ENCODE measurements at places on chromosomes 1 and 21.

DNA sequence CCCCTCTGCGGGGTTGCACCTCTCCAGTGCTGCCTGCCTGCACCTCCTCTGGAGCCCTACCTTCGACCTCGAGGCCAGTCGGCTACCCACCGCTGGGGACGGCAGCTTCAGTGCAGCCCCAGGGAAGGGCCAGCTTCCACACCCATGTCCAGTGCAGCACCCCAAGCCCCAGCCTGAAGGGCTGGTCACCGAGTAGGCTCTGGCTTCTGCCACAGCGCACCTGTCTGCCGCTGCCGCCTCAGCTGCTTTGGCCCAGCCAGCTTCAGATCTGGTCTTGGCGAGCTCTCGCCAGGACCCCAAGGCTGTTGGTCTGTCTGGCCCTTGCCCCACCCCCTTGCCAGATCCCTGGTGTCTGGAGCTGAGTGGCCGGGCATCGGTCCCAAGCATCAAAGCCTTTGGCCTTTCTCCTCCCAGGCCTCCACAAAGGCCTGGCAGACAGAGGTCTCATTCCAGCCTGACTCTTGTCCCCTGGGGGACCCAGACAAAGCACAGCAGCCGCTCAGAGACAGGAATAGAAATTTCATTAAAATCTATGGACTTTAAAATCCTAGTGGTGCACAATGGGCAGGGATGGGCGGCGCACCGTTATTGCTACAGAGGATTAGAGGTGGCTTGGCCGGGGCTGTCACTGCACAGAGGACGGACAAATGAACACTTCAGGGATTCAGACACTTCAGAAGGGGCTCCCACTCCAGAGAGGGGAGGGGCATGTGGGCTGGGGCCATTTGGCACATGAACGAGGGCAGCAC is 4.8 kb downstream of the CCDC24 start:
- no peak for DNase-seq

- DNase-seq, result no peak
Measured at GRCh38 chr1:219716611-219717114, 103.8 kb upstream of the ZC3H11B start.

DNA sequence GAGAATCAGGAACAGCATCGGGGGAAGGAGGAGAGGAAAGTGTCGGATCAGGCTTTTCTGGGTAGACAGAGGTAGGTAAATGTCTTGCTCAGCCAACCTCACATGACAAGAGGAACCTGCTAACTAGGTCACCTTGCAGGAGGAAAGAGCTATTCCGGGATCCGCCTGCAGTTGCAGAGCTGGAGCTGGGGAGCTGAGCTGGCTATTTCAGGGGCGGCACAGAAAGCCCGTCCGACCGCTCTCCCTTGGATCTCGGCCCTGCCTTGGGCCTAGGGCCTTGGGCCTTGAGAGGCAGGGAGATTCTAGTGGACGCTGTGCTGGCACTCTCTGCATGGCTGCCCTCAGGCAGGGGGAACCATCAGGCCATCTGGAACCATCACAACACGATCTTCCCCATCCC is 56.5 kb upstream of the CTPS1 start:
- no peak for DNase-seq

- DNase-seq, result no peak
Measured at GRCh38 chr21:32197896-32198295, 81.0 kb downstream of the MIS18A start.

- no peak for DNase-seq
Measured at GRCh38 chr1:21292984-21293536, 2.8 kb upstream of the ECE1 start.

DNA sequence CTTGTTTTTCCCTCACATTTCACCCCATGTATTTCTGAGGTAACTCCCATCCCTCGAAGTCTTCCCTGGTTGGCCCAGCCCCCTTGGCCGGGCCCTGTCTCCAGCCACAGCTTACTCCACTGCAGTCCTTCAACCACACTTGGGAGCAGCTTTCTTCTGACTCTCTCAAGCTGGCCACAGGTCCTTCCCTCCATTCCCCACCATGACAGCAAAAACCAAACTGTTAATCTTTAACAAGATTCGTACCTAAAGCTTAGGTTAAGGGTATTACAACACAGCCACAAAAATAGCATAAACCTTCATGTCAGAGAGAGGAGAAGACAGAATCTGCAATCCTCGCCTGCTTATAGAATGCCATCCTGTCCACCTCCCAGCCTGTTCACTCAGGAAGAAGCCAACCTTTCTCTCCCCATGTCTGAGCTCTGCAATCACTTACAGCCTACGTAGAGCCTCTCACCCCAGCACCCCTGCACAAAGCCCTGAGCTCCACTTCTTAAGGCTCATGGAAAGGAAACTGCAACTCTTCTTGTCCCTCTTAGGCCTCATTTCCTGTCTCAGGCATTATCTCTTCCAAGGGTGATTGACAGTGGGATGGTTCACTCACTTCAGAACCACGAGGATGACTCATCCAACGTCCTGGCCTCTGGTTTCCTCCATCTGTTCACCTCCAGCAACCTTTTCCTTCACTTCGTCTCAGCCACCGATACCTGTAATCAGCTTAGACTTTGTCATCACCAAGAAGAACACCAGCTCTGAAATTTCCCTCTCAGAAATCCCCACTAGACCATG is 72.8 kb downstream of the CD2 start:
- DNase-seq, result peak; percentile 13

DNA sequence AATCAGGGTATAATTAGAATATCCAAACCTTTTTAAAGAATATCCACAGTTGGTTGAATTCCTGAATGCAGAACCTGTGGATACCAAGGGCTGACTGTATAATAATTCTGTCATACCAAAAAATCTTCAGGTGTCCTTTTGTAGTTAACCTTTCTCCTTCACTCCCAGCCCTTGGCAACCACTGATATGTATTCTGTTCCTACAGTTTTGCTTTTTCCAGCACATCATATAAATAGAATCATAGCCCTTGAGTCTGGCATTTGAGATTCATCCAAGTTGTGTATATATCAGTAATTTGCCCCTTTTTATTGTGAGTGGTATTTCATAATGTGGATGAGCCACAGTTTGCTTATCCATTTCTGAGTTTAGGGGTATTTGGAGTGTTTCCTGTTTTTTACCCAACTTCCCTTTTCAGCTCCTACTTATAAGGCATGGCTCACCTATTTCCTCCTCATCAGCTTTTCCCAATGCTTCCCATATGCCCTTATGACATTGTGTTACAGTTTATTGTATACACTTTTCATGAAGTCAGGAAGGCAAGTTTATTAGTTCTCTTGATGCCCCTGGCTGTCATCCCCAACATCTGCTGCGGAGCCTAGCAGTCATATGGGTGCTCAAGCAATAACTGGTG is 35.0 kb upstream of the AGO1 start:
- DNase-seq, result no peak

- DNase-seq, result no peak
Measured at GRCh38 chr21:32979598-32980268, 46.0 kb upstream of the OLIG2 start.

GRCh38 chr1:44227211-44227610 is 13.9 kb downstream of the DMAP1 start:
- no peak for DNase-seq

- no peak for DNase-seq
Measured at GRCh38 chr1:179510038-179510437, 65.7 kb downstream of the NPHS2 start.

DNA sequence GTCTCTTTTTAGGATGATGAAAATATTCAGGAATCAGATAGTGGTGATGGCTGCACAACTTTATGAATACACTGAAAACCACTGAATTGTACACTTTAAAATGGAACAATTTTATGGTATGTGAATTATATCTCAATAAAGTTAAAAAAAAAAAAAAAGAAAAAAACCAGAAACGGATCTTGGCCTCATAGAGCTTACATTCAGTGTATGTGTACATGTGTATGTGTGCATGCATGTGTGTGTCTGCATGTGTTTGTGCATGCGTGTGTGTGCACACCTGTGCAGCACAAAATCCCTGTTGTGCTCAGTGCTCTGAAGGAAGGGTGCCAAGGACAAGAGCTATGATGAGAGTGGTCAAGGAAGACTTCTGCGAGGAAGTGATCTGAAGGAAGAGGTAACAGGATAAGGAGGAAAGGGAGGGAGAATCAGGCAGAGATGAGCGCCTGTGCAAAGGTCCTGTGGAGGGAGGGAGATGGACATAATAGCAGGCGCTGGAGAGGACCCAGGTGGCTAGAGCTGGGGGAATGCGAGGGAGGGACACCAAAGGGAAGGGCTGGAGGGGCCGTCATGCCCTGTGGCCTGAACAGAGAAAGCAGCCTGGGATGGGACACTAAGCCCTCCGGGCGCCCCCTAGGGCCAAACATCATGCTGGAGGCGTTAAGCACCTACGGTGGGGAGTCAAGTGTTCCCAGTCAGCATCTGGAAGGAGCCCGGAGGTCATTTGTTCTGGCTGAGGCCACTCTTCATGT is 25.2 kb downstream of the NKAIN1 start:
- DNase-seq, result no peak

DNA sequence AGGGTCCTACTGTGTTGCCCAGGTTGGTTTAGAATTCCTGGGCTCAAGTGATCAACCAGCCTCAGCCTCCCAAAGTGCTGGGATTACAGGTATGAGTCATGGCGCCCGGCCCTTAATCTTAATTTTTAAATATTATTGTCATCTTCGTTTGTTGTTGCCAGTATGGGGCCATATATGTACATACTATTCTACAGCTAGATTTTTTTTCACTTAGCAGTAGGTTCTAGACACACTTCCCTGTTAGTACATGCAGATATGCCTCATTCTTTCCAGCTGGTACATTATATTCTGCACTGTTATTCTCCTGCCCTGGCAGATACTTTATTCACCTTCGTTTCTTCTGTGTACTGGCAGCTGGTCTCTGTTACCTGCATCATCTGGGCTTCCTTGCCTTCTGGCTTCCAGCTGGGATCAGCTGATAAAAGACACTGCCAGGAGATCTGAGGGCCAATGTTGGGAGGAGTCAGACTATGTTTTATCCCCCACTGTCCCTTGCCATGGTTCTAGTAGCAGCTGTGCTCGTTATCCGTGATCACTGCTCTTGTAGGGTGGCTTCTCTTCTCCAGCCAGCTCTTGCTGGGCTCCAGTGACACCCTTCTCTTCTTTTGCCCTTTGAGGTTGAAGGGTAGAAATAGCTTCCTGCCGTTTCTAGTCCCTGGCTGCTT is 24.7 kb downstream of the ST3GAL3 start:
- DNase-seq, result no peak

DNA sequence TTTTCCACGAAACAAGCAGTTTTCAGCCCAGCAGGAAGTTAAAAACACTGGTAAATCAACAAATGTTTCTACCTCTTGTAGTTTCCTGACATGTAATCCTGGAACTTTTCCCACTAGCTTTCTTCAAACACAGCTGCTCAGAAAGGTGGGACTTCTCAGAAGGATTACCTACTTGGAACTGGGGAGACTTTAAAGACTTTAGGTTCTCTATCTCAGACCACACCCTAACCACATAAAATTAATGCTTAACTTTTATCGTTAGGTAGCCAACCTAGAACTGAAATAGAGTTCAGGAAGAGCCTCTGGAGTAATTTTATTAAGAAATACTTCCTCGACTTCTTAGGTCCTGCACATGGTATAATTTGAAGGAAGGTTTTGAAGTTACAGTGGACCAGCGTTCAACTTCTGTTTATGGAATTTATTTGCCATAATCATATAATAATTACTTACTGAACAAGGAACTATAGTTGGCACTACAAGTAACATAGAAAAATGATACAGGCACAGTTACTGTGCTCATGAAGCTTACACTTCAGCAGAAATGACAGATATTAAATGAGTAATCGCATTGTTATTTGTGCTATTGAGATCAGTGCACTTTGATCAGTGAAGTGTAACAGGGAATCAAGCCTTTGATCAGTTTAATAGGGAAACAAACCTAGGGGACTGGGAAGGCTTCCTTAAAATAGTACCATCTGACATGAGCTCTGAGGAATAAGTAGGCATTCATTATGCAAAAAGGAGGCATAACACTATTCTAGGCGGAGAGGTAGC is at the start of gene BCL2L15:
BCL2L15 (minus strand) TSS at position 180 of the 774 bp plus-strand sequence. CDS start 206 bp downstream, outside the sequence.
- no peak for DNase-seq

GRCh38 chr1:116923421-116923820 is 13.7 kb downstream of the PTGFRN start:
- DNase-seq, result no peak

GRCh38 chr1:147377263-147378246 is 135.1 kb downstream of the CHD1L start:
- no peak for DNase-seq

DNA sequence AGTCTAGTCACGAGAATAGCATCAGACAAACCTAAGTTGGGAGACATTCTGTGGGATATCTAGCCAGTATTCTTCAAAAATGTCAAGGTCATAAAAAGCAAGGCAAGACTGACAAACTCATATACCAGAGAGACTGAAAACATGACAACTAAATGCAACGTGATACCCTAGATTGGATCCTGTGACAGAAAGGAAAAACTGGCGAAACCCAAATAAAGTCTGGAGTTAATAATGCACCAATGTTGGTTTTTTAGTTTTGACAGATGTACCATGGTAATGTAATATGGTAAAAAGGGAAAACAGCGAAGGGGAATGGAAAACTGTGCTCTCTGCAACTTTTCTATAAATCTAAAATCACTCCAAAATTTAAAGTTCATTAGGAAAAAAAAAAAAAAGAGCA is 64.5 kb downstream of the EPS15 start:
- DNase-seq, result no peak

- DNase-seq, result no peak
Measured at GRCh38 chr1:44229435-44230167, 16.3 kb downstream of the DMAP1 start.
